ENCODE measurements at places on chromosomes 7 and 10.

- DNase-seq: no peak
These were observed 39.9 kb downstream of the CYTH3 start for GRCh38 chr7:6232534-6232933.

DNA sequence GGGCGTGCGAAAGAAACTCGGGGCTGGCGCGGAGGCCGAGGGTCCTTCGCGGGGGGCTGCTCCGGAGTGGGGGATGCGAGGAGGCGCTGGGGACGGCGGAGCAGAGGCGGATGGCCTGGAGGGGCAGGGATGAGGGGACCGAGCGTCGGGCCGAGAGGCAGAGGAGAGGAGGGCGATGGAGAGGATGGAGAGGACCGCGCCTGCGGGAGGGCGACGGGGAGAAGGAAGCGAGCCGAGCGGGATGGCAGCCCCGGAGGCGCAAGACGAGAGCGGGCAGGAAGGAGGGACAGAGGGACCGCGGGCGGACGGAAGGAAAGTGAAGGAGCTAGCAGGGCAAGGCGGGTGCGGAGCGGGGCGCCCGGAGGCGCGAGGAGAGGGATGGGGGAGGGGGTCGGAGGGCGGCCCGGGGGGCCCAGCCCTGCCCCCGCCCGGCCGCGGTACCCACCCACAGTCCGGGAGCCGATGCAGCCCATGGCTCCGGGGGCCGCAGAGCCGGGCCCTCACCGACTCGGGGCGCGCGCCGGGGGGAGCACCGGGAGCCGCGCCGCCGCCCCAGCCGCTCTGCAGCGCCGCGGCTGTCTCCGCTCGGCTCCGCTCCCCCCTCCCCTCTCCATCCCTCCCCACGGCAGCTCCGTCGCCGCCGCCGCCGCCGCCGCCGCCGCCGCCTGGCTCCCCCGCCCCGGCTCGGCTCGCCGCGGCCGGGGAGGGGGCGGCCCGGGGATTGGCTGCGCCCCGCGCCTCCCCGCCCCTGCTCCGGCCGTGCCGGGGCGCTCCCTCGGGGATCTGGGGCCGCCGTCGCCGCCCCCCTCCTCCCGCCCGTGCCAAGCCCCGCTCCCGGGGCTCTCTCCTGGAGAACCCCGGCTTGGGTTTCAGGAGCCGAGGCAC is at the start of gene FAM131B:
Gene FAM131B (minus strand): TSS at position 583 of the 885 bp plus-strand sequence. CDS start 110 bp downstream, at position 473.
- DNase-seq: no peak

DNA sequence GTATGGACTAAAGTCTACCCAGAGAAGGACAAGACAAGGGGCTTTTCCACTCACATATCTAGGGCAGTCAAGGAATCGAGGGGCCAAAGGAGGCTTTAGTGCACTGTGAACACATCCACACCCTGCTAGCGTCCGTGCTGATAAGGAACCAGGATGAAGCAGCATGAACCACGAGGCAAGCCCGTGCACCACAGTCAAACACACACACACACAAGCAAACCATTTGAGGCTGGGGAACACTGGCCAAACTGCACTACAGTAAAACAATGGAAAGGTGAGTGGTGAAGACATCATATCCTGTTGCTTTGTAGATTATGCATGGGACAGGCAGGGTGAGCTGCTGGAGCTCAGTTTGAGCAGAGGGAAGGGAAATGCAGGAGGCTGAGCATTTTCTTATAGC is 177.4 kb upstream of the CDCA7L start:
- no peak for DNase-seq

- DNase-seq: no peak
These were observed 414.3 kb downstream of the ADRA2A start for GRCh38 chr10:111491154-111491553.

GRCh38 chr7:112089551-112089950 is 116.6 kb downstream of the DOCK4 start:
- DNase-seq: no peak

DNA sequence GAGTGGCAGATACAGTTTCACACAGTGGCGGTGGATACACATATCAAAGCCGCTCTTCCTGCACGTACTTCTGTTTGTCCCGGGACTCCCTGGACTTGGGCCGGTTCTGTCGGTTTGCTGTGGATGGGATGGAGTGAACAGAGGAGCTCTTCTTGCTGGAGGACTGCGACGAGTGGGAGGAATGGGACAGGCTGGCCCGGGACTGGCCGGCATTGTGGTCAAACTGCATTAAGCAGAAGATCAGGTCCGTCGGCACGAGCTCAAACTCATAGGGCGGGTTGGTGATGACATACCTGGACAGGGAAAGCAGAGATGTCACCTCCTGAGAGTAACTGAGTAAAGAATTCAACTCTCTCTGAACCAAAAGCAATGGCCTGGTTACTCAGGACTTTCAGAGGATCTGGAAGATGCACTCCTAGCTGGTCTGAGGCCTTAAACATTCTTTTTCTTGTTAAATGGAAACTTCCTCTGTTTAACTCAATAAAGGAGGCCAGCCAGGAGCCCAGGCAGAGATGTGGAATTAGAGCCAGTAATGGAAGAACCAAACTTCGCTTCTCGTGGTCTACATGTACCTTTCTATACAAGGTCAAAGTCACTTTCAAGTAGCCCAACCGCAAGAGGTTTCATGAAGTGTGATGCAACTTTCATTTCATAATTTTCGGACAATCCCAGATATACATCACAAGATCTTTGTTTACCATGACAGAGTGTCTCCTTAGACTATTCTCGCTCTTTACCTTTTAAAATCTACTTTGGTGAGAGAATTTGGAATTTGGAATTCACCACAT is 750.2 kb downstream of the KCNMA1 start:
- no peak for DNase-seq

DNA sequence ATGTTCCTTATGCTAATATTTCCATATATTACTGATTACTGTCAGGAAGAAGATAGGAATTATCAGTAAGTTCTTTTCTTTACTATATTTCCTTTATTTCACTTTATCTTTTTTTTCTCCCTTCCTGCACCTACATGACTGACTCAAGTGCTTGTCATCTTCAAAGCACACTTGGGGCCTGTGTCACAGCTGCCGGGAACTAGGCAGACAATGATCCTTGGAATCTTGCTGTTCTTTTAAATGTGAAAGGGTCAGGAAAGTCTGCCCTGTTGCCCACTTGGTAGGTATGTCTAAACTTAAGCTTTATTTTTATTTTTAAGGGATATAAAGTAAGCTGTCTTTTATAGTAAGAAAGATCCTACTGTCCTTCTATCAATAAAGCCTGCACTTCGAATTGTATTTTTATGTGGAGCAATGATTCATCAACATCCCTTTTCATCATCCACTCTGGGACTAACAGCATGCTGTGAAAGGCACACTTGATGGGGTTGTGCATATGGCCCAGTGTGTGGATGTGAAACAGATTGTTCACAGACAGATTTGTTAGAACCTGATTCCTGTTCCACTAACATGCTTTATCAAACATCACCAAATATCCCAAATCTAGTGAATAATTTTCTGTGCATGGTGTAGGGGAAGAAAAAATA is 556.9 kb downstream of the DNAJB9 start:
- no peak for DNase-seq

GRCh38 chr7:74502216-74502891 is 48.6 kb downstream of the GTF2IRD1 start:
- no peak for DNase-seq

DNA sequence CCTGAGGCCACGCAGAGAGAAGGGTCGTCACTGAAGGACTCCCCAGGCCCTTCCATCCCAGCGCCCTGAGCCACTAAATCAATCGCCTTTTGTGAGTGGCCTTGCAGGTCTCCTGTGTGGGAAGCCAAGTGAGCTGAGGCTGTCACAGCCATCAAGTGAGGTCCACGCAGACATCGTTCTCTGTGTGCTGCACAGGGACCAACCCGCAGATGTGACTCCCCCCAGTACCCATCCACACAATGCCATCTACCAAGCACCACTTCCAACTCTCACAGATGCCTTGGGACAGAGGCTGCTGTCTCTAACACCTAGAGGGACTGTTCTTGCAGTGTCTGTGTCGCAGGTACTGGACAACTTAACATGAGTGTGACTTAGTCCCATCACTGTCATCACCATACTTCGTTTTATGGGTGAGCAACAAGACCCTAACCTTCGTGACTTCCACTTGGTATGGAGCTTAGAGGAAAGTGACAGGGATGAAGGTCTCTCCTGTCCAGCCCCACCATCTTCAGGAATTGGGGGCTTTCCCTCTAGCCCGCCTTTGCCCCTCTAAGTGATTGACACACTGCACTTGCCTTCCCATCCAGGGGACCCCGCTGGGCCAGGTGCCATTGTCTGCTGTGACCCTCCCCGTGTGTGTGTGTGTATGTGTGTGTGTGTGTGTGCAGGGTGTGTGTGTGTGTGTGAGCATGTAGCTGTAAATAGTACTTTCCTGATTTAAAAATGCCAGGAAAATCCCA is 51.4 kb upstream of the TMEM72 start:
- DNase-seq: no peak

GRCh38 chr10:5530412-5530806 is 5.6 kb downstream of the CALML3 start:
- DNase-seq: no peak

GRCh38 chr7:30351724-30352123 is 67.3 kb downstream of the ZNRF2 start:
- no peak for DNase-seq

DNA sequence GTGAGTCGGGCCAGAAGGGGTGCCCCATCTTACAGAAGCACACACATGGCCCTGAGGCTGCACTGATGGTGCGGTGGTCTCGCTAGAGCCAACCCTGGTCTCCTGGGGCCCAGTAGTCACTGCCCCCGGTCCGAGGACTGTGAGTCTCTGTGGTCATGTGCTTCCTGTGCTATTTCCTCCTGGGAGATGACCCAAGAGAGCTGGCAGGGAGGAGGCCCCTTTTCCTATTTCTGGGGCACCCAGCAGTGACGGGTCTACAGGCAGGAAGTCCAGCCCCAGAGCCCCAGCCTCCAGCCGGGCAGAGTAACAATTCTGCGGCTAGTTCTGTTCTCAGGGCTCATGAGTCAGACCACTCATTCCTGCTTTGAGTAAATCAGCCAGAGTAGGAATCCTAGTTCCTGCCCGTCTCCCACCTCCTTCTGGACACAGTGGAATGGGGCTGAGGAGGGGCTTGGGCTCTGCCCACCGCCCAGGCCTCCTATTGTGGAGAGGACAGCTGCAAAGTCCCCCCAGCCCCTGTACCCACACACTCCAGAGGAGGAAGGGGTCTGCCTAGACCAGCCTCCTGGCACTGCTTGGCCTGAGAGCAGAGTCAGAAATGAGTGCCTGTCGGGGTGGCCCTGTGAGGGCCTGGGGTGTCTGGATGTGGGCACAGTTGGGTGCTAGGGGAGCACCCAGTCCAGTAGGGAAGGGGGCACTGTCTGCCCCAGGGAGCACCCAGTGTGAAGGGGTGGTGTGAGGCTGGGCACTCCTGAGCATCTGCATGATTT is 80.5 kb upstream of the PPIF start:
- DNase-seq: peak; percentile 98

GRCh38 chr7:100360135-100360854 is 2.4 kb downstream of the PILRB start:
- no peak for DNase-seq

DNA sequence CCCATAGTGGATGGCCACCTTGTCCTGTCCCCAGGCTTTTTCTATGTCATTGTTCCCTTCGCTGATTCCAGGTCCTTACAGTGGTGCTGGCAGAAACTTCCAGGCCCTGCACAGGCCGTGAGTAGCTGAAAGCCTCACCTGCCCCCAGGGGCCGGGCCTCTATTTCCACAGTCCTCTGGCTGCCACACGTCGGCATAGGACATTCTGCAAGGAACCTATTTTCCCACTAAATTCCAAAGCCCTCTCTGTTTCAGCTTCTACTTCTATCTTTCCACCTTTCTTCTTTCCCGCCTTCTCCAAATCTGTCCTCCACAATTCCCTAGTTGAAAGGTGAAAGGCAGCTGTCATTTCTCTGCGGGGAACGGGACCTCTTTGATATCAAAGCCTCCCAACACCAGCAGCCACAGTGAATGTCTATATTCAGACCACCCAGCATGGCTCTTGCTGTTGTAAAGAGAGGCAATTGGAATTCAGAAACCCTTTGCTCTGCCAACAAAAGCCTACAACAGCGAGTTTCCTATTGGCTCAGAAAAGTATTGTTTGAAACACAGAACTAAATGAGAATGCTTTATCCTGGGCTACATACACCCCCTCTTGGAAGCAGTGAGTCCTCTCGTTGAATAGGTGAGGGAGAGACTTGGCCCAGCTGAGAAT is 607.7 kb downstream of the GALNT17 start:
- no peak for DNase-seq

DNA sequence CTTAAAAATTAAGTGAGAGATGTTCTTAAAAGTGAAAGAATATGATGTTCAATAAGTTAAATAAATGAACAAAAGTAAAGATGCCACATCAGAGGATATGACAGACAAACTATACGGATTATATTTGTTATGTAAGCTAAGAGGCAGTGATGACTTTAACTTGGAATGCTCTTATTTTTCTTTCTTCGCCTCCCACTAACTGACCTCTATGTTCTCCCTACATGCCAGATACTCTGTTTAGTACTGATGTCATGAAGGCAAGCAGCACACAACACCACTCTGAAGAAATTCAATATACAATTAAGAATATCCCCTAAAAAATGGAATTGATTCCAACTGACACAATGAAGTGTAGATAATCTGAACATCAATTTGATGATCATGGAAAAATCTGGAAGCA is 223.4 kb downstream of the DOCK4 start:
- DNase-seq: no peak
